ENCODE measurements at places on chromosomes 2 and 18.

DNA sequence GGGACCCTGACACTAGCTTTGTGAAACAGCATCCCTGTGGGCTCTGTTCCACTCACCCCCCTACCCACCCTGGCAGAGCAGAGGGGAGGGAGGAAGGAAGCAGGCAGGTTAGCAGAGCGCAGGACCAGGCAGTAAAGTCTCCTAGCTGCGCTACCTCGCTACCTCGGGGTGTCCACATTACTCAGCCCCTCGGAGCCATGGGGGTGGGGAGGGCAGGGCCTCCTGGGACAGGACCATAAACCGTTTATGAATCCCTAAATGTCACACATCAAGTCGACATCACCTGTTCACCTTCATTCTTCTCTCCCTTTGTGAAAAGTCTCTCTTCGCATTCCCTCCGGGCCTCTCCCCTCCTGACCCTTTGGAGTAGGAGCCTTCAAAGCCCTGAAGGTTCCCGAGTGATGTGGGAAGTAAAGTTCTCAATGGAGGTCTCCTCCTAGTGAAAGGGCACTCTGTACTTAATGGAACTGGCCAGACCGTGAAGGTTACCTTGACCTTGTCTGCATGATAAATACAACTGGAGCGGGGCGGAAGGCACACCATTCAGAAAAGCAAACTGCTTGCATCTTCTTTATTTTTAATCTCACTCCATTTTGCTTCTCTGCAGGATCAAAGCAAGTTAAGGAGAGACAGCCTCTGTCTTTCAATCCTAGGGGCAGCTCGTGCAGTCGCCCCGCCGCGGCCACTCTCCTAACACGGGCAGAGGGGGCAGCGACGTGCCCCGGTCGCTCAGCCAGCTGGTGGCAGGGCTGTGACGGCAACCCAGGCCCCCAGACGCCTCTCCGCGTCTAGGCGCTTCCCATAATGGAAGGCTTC, 23.7 kb upstream of the SMAD7 start:
- DNase-seq: no peak

DNA sequence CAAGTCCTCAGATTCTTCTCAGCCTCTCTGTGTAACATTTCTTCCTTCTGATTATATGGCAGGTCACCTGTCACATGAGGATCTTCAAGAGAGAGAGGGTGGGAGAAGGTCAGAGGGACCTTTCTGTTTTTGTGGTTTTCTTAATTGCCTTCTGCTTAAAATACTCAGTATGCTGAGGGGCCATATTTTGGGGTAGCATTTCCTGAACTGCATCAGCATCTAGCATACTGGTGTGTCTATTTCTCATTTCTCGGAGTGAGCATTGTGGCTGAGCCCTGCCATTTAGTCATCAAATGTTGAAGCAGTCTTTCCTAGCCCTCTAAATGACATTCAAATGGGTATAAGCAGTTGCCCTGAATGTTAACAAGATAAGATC, 162.7 kb downstream of the MYO3B start:
- no peak for DNase-seq

DNA sequence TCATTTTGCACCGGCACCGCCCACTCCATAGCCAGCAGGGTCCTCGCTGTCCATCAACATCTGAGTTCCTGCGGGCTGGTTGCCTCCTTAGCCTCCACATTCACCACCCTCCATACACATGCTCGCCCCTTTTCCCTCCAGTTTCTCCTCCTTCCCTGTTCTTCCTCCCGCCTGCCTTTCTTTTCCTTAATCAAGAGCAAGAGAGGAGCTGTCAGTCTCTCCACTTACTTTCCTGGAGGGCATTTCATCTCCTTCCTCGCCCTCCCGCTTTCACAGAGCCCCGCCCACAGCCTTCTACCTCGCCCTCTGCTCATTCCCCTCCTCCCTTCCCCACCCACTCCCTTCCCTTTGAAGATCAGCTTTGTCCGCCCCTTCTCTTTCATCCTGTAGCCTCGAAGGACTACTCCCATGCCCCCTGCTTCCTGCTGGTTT, 13.8 kb upstream of the ZBTB7C start:
- DNase-seq: no peak

GRCh38 chr2:160096409-160096808, 34.0 kb upstream of the PLA2R1 start:
- DNase-seq: no peak

DNA sequence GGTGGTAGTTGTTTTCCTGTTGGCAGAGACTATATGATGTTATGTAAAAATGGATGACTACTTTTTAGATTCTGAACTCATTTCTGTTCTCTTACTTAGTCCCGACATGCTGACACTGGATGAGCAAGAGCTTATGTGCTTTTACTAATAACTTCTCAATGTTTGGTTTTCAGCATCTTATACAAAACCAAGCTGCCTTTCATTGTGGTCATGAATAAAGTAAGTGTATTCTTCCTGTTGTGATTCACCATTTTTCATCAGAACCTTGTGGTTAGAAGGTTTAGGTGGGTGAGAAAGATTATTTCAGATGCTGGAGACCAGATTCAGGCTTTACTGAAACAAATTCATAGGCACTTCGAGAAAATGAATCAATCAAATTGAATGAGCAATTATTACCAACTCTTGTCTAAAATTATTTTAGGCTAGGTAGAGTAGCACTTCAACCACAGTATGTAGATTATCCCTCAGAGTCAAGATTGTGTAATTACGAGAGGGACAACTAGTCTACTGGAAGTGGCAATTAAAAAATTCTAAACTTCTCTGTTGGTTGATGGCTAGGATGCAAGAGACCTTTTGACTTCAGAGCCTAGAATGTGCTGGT, 9.3 kb downstream of the GPN1 start:
- no peak for DNase-seq

DNA sequence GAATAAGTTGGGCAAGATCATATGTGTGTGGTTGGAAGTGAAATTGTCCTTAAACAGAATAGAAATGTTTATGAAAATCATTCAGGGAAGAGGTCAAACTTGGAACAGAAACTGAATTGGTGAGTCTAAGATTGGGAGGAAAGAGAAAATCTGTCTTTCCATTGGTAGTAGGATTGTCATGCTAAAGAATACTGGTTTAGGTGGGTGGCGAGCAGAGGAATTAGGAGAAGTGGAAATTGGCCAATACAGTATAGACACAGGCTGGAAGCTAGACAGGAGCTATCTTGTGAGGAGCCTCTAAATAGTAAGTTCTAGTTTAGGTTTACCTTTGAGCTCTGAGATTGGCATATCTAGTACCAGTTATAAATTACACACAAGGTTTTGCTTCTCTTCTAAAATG, 80.9 kb upstream of the KYNU start:
- DNase-seq: no peak

GRCh38 chr18:45687621-45688020, 36.4 kb upstream of the SLC14A1 start:
- DNase-seq: no peak

DNA sequence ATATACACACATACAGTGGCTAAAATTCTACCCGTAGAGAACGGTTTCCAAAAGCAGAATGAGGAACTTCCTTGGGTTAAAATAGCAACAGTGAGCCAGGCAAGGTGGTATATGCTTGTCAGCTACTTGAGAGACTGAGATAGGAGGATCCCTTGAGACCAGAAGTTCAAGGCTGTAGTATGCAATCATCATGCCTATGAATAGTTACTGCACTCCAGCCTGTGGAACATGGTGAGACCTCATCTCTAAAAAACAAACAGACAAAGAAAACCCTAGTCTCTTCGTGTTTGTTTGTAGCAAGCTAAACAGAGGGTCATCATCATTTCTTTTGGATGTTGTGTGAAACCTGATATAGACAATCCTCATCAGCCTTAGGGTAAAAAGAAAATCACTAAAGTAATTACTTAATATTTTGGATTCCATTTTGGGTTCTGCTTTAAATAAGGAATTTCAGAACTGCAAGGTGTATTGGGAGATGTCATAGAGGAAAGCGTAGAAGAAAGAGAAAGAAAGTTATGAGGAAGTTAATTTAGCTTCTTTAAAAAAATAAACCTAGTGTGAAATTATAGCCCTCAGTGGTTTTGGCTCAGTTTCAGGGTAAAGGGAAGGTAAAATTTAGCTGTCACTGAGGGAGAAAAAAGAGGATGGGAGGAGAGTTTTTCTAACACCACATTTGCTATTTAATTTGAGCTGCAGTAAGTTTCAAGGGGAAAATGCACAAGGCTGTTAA, 46.5 kb downstream of the PLEK start:
- no peak for DNase-seq

GRCh38 chr2:204257781-204258180, 287.5 kb upstream of the PARD3B start:
- no peak for DNase-seq

- DNase-seq: no peak
Measured at GRCh38 chr2:164771897-164772296, 69.7 kb downstream of the COBLL1 start.

GRCh38 chr2:79972661-79973060, 331.9 kb downstream of the LRRTM1 start:
- DNase-seq: no peak

DNA sequence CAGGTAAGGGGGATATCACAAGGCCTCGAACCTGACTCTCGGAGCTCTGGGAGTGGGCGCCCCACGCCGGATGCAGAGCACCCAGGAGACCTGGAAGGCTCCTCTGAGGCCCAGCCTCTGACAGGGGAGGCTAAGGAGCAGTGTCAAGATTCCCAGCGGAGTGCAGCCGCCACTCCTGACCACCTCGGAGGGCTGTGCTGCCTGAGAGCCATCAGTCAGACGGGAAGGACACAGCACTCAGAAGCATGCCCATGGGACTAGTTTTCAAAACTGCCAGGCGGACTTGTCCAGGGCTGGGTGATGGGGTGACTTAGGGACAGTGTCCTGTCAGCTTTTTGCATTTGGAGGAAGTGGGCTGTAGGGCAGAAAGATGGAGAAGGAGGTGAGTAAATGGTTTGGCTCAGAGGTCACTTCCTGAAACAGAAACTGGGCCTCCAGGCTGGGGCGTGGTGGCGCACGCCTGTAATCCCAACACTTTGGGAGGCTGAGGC, 34.6 kb upstream of the B3GNT7 start:
- no peak for DNase-seq

GRCh38 chr2:37602702-37603101, 68.7 kb downstream of the CDC42EP3 start:
- DNase-seq: no peak

DNA sequence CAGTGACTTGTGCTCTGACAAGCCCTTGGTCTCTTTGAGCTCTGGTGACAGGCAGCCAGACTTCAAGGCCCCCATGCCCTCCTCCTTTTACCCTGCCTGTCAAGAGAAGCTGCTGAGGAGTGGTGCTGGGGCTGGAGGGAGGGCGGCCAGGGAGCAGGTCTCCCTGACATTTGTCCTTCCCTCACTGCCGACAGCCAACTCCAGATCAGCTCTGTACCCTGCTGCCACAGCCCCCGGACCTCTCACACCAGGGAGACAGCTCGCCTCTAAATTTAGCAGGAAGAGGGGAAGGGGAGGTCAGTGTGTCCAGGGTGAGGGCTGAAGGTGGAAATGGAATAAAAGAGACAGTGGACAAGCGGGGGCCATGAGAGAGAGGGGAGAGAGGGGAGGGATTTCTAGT, 155.8 kb downstream of the TDRD15 start:
- no peak for DNase-seq

DNA sequence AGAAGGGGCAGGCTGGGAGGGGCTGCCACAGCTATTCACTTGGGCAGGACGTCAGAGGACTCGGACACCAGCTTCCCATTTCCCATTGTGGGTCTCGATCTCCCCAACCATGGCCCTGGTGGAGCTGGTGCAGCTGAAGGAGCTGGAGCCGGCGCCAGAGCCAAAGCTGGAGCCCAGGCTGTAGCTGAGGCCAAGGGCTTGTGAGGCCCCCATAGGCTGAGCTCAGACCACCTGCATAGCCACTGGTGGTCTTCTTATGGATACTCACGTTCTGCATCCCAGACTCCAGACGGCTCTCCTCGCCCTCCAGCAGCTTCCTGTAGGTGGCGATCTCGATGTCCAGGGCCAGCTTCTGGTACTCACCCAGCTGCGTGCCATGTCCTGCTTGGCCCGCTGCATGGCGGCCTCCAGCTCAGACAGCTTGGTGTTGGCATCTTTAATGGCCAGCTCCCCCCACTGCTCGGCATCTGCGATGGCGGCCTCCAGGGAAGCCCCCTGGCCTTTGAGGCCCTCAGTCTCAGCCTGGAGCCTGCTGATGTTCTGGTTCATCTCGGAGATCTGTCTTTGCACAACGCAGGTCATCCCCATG, 6.0 kb upstream of the CDK5R2 start:
- DNase-seq: no peak

DNA sequence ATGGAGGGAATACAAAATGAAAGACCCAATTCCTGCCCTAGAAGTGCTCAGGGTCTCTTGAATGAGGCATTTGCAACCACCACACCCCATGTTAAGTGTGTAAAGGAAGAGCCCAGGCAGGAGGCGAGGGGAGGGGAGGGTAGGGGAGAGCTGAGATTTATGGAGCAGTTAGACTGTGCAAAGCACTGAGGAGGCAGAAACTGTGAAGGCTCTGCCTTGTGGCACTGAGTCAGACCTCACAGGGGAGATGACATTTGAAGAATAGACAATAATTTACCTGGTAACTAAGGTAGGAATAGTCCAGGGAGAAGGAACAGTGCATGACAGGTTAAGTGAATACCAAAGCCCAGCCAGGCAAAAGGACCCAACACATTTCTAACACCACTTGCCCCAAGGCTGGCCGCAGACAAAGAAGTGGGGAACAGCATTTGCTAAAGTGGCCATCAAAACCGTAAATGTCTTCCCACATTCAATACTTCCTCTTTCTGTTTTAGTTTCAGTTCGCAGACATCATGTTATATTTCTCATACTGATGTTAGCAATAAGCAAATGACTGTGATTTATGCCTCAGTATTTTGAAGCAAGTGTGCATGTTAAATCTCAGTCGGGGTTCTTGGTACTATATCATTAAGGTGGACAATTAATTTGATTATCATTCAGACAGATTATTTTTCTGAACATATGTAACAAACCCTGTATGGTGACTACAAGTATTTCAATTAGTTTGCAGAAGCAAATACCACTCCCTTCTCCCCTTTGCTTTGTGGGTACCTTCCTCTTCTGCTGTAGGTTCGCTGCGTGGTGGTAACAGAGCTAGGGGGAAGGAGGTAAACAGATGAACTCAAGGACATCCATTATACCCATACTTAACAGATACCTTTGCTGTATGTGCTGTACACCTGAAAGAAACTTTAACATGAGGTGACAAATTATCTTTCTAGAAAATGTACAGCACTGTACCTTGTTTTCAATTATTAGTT, 27.5 kb downstream of the CDH20 start:
- DNase-seq: no peak

DNA sequence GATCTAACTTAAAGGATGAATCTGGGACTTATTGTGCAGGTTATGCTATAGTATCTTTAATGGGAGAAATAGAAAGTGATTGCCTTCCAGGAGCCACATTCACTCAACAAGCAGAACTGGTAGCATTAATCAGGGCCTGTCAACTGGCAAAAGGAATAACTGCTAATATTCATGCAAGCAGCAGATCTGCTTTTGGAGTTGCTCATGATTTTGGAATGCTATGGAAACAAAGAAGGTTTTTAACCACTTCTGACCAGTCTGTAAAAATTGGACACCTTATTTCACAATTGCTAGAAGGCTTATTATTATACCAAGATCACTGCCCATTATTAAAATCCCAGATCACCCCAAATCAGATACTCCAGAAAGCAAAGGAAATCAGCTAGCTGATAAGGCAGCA, 200.4 kb downstream of the MREG start:
- DNase-seq: no peak

GRCh38 chr2:25276569-25277465, 64.9 kb downstream of the DNMT3A start:
- no peak for DNase-seq
